ENCODE measurements at places on chromosomes 7 and 10.
A peak's percentile ranks its signal among the peaks of the same experiment; 100 is the strongest.

GRCh38 chr7:116859323-116859722, 3.1 kb upstream of the CAPZA2 start:
- no peak for DNase-seq

- DNase-seq: no peak
Observed at GRCh38 chr10:29057822-29058331, 231.0 kb upstream of the LYZL1 start.

DNA sequence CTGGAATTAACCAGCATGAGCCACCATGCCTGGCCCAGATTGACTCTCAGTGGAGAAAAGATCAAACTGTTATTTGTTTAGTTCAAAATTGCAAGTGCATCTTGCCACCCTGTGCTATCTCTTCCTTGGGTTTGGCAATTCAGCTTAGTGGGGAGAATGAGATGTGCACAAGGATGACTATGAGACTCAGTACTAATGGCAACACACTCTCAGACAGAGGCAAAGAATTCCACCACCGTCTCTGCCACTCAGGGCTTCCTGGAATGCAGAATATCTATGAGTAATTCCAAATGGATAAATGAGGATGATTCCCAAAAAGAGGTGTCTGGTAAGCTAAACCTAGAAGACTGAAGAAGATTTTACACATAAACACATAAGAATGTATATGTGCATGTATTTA, 525.8 kb downstream of the NRG3 start:
- DNase-seq: no peak

DNA sequence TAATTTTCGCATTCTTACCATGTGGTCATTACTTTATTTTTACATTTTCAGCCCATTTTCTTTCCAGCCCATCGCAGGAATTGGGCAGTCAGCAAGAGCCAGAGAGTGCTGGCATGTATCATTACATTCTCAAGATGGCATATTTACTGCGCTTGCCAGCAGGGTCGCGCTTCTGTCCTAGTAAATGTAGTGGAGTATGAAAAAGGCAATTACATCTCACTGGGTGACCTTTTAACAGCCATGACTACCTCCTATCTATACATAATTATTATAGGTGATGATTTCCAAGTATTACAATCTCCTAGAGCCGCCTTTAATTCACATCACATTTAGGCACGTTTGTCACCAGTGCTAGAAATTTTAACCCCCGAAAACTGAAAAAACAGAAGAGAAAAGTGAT, 433.7 kb upstream of the MGMT start:
- peak; percentile 40 for DNase-seq

DNA sequence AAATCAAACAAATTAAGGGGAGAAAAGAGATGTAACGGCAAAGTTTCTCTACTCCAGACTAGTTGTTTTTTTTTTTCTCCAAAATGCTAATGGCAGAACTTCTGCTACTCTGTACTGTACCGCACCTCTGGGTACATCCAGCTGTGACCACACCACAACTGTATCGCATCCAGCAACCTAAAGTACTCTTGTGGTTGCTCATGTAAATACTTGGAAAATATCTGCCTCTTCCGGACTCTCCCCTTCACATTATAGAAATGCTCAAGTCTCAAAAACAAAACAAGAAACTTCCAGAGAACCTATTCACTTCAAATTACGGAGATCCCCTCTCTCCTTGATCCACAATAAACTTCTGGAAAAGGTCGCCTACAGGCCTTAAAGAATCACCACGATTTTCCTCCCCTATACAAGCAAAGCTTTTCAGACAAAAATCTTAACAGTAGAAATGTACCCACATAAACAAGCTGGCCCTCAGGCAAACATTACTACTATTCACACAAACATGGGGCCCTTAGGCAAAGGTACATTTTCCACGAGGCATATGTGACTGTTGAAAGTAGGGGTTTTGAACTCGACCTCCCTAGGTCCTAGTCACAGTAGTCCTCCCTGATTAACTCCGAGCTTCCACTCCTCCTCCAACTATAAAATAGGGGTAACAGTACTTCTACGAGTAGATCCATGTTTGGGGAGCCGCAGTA, 222.9 kb upstream of the MKLN1 start:
- DNase-seq: no peak

- peak; percentile 41 for DNase-seq
Observed at GRCh38 chr10:8049045-8049864, 5.2 kb upstream of the GATA3 start.

DNA sequence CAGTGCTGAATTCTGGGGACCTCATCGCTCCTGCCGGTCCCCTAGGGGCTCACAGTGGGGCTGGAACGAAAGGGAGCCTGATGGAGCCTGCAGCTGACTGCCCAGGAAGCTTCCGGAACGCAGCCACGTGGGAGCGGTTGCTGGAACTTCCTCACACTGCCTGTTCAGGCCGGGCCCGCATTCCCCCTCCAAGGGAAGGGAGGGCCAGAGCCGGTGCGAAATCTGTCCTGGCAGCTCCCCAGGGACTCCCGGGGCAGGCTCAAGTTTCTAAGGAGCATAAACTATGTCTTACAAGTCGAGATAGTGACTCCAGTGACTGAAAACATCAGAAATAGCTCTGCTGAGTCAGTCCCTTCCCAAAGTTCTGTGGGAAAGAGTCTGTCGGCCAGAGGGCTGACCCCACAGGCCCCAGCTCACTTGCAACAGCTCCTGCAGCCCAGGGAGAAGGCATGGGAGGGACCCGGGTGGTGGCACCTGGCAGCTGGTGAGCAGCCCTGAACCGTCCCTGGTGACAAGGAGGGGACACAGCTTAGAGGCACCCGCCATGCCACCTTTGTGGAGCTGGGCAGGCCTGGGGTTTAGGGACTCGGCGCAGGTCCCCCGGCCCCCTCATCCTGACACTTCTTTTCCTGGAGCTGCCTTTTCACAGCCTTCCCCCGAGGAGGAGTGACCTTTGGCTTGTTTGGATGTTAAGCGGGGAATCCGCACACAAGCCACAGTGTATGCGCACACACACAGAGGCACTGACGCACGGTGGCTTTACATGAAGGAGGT, 47.6 kb downstream of the PDGFA start:
- no peak for DNase-seq

- DNase-seq: peak; percentile 54
Observed at GRCh38 chr10:101310529-101311184, 43.3 kb upstream of the BTRC start.

GRCh38 chr7:134787064-134787463, 7.6 kb downstream of the CALD1 start:
- no peak for DNase-seq

Measured in retina (tissue), 1 donor.